ENCODE measurements at places on chromosomes 4 and X.

DNA sequence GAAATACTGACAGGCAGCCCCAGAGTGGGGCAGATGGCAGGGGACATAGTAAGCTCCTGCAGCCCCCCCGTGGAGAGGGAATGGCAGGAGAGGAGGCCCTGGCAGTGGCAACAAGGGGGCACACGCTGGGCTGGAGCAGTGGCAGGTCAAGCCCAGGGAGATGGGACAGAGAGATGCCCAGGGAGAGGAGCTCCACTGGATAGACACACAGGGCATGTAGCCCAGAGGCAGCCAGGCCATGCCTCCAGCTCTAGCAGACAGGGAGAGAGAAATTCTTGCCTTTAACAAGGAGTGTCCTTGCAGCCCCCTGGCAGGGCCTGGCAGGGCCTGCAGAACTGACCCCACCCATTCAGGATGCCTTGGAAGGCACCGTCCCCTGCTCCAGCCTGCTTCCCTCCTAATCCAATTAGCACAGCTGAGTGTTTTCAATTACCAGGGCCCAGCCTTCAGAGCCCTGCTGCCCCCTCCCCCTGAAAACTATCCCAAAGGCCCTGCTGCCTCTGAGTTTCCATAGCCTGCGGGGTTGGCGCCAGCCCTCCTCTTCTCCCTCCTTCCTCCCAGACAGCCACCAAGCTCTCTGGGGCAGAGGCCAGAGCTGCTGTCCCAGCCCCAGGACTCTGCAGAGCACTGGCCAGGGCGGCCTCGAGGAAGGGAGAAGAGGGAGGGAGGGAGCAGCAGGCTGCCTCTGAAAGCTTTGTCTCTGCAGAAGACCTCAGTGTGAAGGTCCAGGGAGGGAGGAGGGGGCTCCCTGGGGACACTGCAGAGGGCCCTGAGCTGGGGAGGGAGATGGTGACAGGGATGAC is 12.5 kb downstream of the L1CAM start:
- DNase-seq: no peak

DNA sequence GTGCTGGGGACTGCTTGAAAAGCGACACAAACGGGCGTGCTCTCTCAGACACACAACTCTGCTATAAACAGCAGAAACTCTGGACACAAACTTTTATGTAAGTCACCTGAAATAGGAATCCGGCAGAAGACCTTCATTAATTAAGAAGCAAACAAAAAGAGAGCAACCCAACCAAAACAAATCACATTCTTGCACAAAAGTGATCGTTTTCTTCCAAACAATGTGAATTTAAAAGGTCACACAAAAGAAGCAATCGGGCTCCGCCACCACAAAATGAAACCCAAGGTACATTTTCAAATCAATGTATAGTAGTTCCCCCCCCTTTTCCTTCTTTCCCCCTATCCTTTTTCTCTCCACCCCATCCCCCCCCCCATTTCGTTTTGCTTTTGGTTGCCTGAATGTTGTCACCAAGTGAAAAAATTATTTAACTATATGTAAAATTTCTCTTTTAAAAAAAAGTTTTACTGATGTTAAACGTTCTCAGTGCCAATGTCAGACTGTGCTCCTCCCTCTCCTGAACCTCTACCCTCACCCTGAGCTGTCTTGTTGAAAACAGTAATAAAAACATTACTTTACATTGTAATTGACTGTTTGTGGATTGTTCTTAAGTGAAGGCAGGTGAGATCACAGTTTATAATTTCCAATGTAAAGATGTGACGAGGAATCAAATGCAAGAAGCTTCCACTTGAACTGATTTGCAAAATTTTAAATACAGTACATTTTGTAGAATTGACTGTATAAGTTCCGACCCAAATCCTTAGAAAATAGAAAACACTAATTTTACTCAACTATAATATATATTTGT is 2.4 kb downstream of the MAB21L2 start:
- no peak for DNase-seq

GRCh38 chrX:17521871-17522693 is 147.1 kb downstream of the NHS start:
- peak; percentile 44 for DNase-seq

DNA sequence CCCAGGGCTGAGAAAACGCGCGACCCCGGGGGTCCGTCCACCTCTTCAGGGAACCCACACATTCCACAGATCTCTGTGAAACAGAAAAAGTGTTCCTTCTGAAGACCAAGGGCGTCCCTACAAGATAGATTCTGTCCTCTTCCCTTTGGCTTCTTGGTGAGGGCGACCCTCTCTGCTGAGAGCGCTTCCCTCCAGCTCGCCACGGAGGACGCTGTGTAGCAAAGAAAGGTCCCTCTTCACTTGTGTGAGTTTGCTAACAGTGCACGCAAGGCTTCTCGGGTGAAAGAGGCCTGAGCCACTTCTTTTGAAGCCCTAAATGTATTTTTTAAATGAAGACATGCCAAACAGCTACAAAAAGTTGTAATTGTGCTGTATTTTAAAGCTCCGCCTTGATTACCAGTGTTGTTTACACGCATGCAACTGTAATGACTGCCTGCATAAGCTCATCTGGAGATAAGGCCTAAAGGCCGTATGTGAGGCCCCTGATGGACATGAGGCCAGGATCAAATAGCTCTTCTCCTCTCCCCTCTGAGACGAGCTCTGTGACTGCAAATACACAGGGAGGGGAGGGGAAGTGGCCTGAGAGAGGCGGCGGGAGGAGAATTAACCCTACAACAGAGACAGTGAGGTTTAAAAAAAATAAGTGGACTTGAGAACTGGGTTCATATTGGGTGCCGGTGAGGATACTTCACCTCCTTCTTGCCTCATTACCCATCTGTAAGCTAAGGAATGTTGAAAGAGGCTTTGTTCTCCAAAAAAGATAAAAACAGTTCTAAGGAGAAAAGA is 95.5 kb downstream of the SOWAHB start:
- peak; percentile 48 for DNase-seq

- no peak for DNase-seq
These were observed 21.3 kb upstream of the BMP2K start for GRCh38 chr4:78754872-78755271.

DNA sequence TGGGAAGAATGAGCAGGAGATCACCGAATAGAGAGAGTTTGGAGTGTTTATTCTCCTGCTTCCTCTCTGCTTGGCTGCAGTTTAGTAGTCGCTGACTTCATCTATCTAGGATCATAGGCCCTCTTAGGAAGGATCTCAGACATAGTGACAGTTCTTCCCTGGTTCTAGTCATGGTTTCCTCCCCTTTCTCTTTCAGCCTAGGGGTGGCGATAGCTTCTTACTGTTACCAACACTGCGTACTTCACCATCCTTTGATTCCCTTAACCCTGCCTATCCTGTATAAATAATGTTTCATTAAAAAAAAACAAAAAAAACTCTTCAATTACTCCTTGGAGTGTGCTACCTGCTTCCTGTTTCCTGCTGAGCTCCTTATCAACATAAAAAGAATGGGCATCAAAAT is 103.8 kb downstream of the DDX53 start:
- DNase-seq: no peak

DNA sequence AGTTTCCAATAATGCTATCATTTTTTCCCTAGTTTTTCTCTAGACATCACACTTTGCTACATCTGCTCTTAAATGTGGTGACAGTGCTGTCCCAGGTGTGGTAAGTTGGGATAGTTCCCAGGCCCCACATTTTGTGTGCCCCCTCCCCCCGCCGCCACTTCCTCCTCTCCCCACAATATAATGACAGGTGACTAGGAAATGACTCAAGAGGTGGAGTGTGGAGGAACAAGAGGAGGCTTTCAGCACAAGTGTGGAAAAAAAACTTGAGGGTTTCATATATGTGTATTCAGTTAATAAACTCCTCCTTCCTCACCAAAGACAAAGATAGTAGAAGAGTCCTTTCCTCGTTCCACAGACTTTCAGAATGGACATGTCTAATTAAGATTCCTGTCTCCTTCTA is 18.3 kb upstream of the IL21 start:
- no peak for DNase-seq

DNA sequence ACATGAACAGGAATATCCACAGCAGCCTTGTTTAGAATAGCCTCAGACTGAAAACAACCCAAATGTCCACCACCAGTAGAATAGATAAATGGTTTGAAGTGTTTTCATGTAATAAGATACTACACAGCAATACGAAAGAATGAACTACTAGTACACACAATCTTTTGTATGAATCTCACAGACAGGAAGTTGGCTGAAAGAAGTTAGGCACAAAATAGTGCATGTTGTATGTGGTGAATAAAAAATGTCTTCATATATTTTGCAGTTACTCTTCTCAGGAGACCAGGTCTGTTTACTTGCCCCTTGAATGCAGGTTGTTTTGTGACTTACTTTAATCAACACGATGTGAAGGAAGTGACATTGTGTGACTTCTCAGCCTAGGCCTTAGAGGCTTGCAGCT is 75.9 kb upstream of the LEF1 start:
- DNase-seq: no peak

DNA sequence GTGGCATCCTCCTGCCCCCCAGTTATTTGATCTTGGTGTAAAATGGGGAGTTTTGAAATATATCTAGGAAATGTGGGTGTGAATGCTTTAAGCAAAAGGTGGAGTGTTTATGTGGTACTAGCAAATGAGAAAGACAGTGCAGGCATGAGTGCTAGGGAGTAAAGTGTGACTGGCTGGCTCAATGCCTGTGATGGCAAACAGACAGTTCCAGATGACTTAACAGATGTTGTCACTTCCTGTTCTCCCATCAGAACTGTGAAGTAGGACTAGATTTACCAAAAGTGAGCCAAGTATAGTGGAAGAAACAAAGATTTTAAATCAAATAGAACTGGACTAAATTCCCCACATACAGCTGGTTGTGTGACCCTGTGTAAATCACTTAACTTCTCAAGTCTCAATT is 8.4 kb upstream of the AMOT start:
- peak; percentile 25 for DNase-seq

DNA sequence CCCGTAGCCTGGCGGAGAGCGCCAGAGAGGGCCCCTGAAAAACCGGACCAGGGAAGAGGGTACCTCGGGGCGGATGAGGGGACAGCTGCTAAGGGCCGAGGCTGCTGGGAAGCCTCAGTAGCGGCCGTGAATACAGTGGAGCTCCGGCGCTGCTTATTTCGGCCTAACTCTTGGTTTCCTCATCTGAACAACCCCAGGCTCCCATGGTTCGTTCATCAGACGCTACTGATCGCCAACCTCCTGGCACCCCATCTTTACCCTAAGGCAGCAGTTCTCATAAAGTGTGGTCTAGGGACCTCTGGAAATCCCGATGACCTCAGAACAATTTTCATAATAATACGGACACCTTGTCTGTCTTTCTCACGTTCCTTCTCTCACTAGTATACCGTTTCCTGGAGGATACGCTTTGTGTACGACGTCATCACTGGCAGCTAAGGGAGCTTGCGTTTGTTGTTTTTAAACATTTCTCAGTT is 645 bp upstream of the RAB28 start:
- peak; percentile 13 for DNase-seq

DNA sequence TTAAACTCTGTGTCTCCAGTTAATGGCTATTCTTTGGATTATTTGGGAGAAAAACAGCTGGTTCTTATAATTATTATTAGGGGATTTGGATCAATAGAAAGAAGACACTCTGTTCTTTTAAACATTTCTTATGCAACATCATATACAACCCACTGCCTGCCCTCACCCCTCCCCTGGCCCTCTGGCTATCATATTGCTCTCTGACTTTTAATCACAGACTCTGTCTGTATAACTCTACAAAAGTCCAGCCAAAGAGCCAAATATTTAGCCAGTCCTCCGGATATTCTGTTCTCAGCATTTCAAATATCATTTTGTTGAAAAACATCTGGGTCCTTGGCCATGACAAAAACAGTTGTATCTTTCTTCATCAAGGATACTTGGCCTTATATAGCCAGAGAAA is 19.0 kb upstream of the PACRGL start:
- DNase-seq: no peak

GRCh38 chr4:8672486-8672885 is 79.9 kb downstream of the CPZ start:
- no peak for DNase-seq

DNA sequence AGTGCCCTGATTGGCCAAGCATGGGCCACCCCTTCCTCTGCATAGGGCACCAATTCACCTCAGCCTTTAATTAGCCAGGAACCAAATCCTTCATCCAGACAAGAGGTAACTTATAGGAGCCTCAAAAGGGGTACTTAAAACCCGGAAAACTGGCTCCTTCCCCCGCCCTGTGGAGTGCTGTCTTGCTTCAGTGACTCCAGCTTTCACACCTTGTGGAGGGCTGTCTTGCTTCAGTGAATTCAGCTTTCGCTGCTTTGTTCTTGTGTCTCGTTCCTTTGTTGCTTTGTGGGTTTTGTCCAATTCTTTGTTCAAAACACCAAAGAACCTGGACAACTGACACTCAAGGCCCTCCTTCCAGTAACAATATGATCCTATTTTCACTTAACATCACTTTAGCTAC is 82.2 kb upstream of the FRG1 start:
- DNase-seq: no peak

DNA sequence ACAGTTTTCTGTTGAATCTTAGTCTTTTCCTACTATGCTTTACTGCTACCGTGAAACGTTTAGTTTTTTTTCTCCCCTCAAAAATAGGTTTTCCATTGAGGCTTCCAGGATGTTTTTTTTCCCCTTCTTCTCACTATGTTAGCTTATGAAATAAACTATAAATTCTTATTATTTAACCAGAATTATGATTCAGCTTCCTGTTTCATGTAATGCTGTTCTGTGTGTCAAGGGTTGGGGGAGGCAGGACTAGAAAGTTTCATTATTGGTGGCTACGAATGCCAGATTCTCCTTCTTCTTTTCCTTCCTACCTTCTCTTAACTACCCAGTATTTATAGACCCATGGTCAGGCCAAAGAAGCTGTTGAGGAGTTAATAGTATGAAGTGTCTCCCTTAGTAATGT is 11.8 kb downstream of the CLCN5 start:
- no peak for DNase-seq

- peak; percentile 74 for DNase-seq
These were observed 807 bp downstream of the PGRMC1 start for GRCh38 chrX:119236623-119237561.

DNA sequence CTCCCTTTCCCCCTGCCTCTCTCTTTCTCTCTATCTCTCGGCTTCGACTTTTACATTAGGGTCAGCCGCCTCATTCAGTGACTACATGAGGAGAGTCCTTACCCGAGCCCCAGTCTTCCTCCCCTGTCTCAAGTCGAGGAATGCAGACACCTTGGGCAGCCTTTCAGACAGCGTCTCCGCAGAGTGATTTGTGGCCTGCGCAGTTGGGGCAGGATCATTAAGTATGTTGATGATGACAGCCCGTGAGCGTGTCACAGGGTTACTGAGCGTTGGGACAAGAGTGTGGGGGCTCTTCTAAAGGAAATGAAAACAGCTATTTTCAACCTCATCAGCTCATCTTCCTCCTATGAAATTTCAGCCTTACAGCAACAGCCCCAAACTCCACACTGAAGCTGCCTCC is 312.1 kb upstream of the GATB start:
- DNase-seq: no peak

GRCh38 chr4:73988061-73988460 is at the start of gene PPBP:
Gene PPBP (minus strand): TSS chr4:73988190. CDS start chr4:73988103, 87 bp downstream.
- DNase-seq: no peak

- no peak for DNase-seq
These were observed 303.6 kb downstream of the PCDH10 start for GRCh38 chr4:133452678-133453077.
